Activated T-cell treated with anti-CD3 and anti-CD28 coated beads, Interleukin-2, amount 50 U/mL, for 1 hour (primary cell): ENCODE measurements at places on chromosomes 12 and 14.
A peak's percentile ranks its signal among the peaks of the same experiment; 100 is the strongest.

GRCh38 chr12:66584673-66585072 is 94.2 kb downstream of the GRIP1 start:
- DNase-seq = no peak

GRCh38 chr12:100145643-100146042 is 3.0 kb upstream of the BLTP3B start:
- no peak for DNase-seq

- no peak for DNase-seq
These were observed 17.3 kb downstream of the HIP1R start for GRCh38 chr12:122852336-122853275.

GRCh38 chr12:115349711-115350110 is 665.7 kb upstream of the TBX3 start:
- DNase-seq = no peak

DNA sequence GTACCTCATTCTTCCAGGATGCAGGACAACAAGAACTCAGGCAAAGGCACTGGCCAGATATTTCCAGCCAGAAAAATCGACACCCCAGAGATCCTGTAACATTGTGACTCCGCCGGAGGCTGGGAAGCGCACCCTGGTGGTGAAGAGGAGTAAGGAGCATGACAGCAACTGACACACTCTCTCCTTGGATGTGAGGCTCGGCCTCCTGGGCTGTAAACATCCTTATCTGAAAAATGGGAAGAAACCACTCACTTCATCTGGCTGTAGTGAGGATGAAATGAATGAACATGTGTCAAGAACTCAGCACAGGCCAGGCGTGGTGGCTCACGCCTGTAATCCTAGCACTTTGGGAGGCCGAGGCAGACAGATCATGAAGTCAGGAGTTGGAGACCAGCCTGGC is 27.5 kb downstream of the TCHP start:
- DNase-seq = peak; percentile 29

DNA sequence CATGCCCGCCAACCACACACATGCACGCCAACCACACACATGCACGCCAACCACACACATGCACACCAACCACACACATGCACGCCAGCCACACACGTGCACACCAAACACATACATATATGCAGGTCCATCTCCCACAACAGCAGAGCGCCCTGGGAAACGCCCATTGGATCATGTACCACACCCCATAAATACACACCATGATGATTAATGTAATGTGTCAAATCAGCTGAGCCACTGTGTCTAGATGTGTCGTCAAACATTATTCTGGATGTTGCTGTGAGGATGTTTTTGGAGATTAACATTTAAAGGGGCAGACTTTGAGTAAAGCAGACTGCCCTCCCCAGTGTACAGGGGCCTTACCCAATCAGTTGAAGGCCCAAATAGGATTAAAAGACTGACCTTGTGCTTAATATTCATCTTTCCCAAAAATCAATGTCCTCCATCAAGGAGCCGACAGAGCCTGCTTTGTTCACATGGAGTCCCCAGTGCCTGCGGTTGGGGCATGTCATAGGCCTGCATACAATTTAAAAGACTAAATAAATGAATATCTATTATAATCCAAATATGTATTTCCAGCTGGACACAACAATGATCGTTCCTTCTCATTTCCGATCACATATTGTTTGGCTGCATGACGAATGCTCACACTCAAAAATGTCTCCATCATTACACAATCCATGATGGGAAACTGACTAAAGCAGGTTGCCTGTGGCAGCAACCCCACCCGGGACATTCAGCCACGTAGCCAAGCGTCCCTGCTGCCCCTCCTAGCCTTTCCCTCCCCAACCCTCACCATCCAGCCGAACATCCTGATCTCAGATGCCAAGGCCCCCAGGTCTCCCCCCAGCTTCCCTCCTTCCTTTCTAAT is 23.2 kb upstream of the BDKRB2 start:
- DNase-seq = no peak

DNA sequence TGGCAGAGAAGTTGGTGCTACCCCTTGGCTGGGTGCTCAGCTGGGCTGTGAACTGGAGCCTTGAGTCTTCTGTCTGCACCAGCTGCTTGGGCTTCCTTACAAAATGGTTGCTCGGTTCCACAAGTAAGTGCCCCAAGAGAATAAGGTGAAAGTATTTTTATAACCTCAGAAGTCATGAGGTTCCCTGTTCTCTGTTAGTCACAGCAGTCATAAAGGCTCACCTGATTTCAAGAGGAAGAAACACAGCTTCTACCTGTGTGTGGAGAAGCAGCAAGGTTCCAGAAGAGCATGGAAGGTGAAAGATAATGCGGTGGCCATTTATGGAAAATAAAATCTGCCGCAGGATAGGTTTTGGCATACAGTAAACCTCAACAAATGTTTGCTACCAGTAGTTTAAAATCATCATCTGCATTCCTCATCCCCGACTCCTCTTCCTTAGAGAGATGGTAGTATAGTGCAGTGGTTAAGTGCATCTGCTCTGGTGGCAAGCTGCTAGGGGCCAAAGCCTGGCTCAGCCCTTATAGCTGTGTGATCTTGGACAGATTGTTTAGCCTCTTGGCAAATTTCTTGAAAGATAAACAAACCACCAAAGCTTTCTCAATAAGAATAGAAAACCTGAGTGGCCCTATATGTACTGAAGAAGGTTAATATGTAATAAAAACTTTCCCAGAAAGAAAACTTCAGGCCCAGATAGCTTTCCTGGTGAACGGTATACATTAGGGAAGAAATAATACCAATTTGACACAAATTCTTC is 32.4 kb downstream of the TPCN1 start:
- DNase-seq = no peak

DNA sequence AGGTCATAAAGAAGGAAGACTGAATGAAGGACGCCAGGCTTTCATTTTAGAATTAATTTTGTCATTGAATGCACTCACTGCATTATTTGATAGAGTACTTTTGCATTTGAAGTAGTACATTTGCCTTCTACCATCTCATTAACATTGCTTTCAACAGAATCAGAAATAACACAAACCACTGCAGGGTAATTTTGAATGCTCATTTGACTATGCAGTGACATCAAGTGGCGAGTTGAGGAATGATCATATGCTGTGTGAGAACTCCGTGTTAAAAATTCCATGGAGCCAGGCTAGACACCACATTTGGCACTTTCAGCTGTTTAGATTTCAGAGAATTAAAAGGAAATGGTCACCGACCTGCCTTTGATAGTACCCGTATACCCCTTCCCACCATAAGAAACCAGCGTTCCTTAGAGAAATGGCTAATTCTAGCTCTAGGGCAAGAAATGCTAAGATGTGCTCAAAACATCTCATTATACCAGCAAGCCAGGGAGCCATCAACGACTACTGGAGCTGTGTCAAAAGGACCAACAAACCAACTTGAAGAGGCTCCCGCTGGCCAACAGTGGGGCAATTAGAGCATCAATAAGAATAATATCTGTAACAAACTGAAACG is 16.5 kb downstream of the HEBP1 start:
- DNase-seq = no peak

- no peak for DNase-seq
These were observed 345.7 kb upstream of the SFSWAP start for GRCh38 chr12:131364903-131365820.

GRCh38 chr12:131432532-131433260 is 278.2 kb upstream of the SFSWAP start:
- DNase-seq = no peak

- no peak for DNase-seq
These were observed 6.5 kb downstream of the NUBPL start for GRCh38 chr14:31567655-31568054.

DNA sequence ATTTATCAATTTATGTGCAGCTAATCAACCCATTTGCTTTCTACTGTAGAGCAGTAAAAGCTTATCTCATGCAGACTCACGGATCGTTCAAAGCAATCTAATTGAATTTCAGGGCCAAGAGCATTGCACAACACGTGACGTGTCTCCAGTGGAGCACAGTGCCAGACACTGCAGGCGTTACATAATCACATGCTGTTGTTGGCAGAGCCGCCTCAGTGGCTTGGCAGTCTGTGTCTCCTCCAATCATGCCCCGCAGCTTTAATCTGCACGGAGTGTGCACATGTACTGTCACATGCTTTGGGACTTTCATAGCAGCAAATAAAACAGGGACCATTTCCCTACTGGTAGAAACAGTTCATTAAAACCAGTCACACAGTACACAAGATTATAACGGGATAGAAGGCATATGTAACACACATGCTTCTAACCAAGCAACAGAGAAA is 309.3 kb downstream of the ITPR2 start:
- no peak for DNase-seq
